NCI-H2171 (cell line): ENCODE measurements at places on chromosomes 6 and 20.

DNA sequence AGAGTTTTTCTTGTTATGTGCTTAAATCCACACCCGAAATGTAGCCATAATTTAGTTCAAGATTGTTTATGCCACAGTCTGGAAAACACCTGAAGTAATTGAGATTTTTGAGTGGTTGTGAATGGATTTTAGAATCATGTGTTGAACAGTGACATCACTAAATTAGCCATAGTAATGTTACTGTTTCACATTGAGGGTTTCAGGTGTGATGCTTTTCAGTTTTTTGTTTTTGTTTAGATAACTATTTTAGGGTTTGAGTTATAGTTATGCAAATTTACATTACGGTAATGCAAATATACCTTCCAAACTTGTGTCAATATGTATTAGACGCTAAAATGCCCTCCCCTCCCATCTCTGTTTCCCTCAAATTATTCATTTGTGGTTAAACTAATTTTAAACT is 22.9 kb downstream of the QKI start:
- no peak for DNase-seq

GRCh38 chr6:33977606-33978411 is 168.1 kb downstream of the GRM4 start:
- DNase-seq = no peak

- no peak for DNase-seq
Observed at GRCh38 chr6:90328004-90328403, 31.4 kb upstream of the BACH2 start.

- no peak for DNase-seq
Observed at GRCh38 chr20:60060593-60060992, 102.4 kb downstream of the CDH26 start.

GRCh38 chr6:37222125-37222967 is 35.2 kb upstream of the TBC1D22B start:
- peak; percentile 96 for DNase-seq

DNA sequence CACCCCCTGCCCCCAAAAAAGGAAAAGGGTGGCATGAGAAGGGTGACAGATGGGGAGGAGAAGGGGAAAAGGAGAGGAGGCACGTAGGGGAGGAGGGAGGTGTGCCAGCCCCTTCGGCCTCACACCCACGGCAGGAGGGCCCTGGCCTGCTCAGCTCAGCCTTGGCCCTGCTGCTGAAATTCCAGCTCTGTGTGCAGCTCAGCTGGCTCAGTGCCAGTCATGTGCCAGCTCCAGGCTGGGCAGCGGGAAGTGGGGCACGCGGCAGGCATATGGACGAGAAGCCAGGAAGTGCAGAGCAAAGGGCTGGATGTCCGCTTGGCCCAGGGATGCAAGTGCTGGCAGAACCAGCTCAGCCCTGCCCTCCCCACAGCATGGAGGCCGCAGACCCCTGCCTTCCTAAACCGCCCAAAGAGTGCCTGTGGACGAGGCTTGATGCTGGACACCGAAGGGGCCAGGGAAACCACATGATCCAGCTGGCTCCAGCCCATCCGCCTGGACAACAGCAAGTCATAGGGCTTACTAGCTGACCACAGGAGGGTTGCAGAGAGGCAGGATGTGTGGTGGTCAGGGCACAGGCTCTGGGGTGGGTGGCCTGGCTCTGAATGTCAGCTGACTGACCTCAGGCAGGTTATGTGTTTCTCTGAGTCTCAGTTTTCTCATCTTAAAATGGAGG is 60.2 kb downstream of the NOL4L start:
- DNase-seq = peak; percentile 51

DNA sequence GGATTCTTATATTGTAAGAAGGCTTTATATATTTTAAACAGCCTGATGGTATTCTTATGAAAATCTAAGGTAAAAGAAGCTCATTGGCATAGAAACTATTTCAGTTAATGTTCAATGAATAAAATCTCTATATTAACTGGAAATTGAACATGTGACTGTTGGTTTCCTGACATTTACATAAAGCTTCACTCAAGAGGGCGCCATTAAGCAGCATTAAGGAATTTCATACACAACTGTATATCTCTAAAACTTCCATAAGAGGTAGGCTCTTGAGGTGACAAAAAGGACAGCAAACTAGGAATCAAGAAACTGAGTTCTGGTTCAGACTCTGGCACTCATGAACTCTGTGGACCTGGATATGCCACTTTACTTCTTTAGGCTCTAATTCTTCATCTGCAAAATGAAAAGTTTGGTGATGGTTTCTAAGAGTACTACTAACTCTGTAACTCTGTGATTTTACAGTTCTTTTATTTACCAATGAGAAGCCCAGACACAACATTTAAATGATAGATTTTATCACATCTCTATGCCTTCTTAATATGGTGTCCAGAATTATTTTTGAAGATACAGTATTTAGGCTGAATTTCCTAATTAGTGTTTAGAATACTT is 147.5 kb downstream of the FLRT3 start:
- peak; percentile 32 for DNase-seq

DNA sequence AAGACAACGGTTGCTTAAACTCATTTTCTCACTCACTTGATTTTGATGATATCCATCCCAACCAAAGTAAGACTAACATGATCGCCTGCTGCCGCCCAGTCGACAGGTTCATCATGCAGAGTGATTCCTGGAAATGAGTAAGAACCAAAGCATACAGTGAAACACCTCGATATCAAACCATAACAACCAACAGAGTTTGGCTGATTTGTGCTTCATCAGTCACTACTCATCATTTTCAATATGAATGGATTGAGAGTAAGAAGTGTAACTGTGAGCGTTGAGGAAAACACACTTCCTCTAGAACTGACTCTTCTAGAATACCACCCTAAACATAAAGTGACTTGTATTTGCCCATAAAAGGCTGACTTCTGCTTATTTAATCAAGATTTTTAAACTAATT is 29.2 kb upstream of the ALDH8A1 start:
- DNase-seq = no peak

GRCh38 chr6:135974426-135974825 is 122.9 kb downstream of the PDE7B start:
- no peak for DNase-seq

GRCh38 chr20:43765916-43766315 is 39.1 kb upstream of the GTSF1L start:
- DNase-seq = no peak

- DNase-seq = no peak
Observed at GRCh38 chr6:30481211-30481964, 7.9 kb upstream of the HLA-E start.

DNA sequence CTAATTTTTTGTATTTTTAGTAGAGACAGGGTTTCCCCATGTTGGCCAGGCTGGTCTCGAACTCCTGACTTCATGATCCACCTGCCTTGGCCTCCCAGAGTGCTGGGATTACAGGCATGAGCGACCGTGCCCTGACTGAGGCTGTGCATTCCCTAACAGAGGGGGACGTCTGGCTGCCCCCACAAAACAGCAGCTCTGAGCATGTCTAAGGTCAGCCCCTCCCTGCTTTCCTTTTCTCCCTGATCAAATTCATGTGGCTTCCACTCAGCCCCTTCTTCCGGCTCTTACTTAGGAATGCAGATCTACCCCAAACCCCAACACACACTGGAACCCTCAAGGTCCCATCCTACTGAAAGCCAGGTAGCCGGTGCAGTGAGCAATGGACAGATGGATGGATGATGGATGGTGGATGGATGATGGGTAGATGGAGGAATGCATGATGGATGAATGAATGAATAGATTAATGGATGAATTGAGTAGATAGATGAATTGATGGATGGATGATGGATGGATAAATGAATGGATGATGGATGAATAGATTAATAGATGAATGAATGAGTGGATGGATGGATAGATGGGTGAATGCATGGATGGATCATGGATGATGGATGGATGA is 91.5 kb upstream of the BHLHE23 start:
- DNase-seq = no peak

DNA sequence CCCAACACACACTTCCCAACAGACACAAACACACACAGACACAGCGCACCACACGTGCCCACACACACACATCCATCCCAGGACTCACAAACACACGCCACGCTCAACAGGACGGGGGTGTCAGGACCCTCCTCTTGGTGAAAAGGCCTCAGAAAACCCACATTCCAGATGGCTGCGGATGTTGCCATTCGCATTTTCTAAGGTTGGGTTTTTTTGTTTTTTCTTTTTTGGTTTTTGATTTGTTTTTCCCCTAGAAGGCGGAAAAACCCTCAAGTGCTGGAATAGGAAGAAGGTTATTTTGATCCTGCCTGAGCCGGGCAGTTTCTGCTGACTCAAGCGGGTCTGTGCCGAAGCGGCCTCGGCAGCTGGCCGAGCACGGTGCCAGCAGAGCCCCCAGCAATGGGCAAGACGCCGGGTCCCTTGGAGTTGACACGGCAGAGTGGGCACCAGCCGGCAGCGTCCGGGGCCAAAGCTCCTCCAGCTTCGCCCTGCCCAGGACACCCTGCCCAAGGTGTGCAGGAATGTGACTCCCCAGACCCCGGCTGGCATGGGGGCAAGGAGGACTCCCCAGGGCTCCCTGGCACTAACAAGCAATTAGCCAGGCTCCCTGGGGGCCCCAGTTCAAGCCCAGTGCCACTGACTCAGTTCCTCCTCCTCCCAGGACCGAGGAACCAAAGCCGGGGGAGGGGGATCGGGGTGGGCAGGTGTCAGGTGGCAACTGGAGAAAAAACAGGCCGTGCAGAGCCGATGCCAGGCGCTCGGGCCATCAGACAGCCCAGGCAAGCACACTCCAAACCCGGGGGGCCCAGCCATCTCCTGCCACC is 40.9 kb upstream of the ZBP1 start:
- no peak for DNase-seq

DNA sequence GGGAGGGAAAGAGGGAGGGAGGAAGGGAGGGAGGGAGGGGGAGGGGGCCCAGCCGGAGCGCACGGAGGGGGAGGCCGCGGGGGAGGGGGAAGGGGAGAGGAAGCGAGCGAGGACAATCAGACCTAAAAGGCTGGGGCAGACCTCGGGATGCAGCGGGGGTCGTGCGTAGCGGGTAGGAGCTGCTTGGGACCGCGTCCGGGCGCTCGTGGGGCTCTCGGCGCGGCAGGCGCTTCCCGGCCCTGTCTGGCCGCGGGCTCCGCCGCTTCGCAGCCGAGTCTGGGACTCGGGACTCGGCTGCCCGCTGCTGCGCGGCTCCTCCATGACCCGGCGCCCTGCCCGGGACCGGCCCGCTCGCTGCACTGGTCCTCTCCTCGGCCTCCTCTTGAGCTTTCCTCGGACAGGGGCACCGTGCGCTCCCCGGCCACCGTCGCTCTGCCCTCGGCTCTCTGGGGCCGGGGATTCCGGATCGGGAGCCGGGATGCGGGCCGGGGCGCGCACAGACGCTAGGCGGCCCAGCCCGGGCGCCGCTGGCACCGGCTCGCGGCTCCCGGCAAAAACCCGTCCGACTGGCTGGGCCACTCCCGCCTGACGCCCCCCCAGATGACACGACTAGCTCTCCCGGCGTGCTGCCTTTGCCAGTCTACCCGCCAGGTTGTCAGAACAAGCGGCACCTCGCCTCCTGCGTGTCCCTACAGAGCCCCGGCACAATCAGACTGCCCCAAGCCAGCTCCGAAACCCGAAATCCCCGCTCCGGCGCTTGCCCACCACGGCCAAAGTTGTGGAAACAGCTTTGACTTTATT is 2.2 kb downstream of the TFAP2A start:
- no peak for DNase-seq

DNA sequence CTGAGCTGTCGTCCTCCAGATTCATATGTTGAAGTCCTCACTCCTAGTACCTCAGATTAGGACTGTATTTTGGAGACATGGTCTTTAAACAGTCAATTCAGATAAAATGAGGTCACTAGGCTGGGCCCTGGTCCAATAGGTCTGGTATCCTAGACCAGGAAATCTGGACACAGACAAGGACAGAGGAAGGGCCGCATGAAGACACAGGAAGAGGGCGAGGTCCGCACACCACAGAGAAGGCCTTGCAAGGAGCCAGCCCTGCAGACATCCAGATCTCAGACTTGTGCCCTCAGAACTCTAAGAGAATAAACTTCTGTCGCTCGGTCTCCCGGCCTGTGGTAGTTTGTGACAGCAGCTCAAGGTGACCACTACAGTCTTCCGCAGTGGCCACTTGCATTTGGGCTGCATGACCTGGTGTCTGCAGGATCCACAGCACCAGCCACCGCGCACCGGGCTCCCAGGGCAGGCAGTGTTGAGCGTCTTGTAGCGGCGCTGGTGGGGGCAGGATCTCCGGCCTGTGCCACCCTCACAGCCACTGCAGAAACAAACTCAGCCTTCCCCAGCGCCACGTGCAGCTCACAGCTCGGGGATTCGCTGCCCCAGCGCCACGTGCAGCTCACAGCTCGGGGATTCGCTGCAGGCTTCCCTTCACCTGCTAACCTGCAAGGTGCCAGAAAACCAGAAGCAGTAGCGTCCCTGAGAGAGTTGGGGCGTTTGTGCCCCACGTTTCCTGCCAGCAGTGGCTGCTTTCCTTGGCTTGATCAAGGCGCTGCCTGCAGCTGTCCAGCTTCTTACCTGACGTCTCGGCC is 6.0 kb upstream of the RBM38 start:
- DNase-seq = no peak

GRCh38 chr6:4687989-4688947 is 87.9 kb upstream of the CDYL start:
- DNase-seq = no peak

DNA sequence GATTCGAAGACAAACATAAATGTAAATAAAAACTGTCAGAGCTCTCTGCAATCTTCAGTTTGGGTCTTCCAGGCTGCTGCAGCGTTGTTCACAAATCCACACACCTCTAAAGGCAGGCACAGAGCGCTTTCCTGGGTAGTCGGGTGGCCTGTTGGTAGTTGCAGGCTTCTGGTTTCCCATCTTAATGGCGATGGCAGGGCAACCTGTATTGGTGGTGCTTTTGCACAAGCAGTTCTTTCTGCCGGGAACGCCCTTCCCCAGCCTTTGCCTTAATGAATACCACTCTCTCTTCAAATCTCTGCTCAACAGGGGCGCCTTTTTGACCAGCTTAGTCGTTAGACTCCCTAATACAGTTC is 723 bp upstream of the IFT52 start:
- DNase-seq = no peak

- DNase-seq = no peak
Observed at GRCh38 chr6:7762760-7763159, 36.9 kb downstream of the BMP6 start.

DNA sequence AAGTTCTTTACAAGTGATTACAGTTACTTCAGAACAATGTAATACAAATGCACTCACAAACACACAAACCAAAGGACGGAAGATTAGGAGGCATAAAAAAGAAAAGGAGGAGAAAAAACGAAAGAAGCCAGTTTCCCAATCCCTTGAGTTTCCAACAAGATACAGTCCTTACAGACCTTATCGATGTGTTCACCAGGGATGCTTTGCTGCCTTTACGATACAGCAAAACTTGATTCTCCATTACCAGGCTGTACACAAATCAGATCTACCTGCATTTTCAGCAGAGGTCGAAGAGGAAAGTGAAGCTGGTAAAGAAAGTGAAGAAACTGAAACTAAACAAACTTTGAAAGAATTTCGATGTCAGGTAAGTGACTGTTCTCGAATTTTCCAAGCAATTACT is 62.6 kb upstream of the SMIM8 start:
- no peak for DNase-seq
